ENCODE measurements at places on chromosomes 13 and 19.

- no peak for DNase-seq
Observed at GRCh38 chr13:41099986-41100385, 32.6 kb downstream of the KBTBD6 start.

DNA sequence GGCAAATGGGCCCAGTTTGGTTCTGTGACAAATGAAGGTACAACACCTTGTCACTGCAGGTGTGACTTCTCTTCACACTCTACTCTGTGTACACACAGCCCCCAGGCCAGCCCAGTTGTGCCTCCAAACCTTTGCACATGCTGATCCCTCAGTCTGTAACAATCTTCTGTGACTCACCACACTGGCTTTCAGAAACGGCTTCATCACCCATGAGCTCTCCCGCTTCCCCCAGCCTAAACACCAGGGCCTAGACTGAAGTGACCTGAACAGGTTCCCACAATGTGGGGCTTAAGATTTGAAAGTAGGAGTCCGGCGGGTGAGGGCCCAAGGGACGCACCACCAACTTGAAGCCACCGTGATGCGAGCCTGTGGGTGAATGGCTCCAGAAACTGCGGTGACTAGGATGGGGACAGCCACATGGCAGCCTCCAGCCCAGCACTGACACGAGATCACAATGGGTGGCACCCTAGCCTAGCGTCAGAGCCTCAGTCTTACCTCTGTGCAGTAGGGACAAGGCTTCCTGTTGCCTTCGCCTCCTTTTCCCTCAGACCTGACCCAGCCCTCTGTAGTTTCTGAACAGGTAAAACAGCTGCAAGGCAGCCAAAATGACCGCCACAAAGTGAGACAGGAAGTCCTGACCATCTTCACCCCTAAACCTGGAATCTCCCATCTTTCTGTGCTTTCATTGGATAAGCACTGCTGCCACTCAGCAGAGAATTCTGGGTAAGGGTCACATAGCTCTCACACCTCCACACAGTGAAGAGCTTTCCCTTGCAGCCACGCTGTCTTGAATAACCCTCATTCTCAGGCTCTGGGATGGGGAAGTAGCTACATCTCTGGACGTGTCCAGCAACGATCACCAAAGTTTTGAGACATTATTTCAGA is 34.2 kb upstream of the ZNF599 start:
- DNase-seq: no peak

GRCh38 chr13:28532388-28533124 is 37.6 kb upstream of the FLT1 start:
- DNase-seq: peak; percentile 30

GRCh38 chr13:76929851-76930374 is 18.4 kb upstream of the ACOD1 start:
- no peak for DNase-seq

GRCh38 chr19:43406297-43406696 is 8.4 kb upstream of the TEX101 start:
- DNase-seq: no peak

DNA sequence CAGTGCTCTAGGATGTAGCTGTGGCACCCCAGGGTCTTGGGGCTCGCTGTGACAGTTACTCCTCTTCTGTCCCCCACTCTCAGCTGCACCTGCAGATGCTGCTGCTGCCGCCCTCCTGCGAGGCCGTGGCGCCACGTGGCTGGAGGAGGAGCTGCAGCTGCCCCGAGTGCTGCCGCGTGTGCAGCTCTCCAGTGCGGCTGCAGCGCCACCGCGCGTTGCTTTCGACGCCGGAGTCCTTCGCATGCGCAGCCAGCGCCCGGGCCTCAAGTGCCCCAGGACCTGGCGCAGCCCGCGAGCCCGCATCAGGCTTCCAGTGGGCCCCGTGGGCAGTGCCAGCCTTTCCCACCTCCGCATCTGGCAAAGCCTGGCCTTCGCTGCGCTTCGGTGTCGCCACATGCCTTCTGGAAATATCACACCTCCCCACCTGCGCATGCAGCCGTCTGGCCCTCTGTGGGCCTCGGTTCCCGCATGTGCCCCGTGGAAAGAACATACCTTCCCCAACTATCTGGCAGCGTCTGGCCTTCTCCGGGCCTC is 692 bp upstream of the ZNF580 start:
- peak; percentile 87 for DNase-seq

DNA sequence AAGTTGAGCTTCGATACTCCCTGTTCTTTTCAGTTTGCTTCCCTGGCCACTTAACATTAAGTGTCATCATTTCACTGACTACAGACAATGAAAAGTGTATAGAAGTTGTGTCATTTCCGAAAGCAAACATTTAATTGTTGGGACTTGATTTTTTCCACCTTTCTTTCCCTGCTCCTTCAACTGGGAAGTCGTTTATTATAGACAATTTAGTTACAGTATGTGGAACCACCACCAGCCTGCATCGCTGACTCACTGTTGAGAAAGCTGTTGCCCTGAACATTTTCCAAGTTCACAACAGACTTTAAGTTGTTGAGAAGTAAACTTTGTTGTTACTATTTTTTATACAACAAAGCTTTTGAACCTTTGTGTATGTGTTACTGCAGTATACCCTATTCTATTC is 788.4 kb upstream of the PRR20A start:
- no peak for DNase-seq

DNA sequence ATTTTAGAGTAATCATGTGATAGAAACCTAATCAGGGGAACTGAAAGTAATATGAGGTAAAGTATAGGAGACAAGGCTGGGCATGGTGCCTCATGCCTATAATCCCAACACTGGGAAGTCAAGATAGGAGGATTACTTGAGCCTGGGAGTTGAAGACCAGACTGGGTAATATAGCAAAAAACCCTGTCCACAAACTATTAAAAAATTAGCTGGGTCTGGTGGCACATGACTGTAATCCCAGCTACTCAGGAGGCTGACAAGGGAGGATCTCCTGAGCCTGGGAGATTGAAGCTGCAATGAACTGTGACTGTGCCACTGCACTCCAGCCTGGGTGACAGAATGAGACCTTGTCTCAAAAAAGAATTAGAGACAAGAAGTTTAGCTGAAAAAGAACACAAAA is 469.9 kb downstream of the GPC5 start:
- DNase-seq: no peak

- DNase-seq: no peak
Observed at GRCh38 chr13:76446191-76446590, 440.0 kb downstream of the KCTD12 start.

GRCh38 chr13:44591316-44591715 is 15.2 kb upstream of the TSC22D1 start:
- no peak for DNase-seq

DNA sequence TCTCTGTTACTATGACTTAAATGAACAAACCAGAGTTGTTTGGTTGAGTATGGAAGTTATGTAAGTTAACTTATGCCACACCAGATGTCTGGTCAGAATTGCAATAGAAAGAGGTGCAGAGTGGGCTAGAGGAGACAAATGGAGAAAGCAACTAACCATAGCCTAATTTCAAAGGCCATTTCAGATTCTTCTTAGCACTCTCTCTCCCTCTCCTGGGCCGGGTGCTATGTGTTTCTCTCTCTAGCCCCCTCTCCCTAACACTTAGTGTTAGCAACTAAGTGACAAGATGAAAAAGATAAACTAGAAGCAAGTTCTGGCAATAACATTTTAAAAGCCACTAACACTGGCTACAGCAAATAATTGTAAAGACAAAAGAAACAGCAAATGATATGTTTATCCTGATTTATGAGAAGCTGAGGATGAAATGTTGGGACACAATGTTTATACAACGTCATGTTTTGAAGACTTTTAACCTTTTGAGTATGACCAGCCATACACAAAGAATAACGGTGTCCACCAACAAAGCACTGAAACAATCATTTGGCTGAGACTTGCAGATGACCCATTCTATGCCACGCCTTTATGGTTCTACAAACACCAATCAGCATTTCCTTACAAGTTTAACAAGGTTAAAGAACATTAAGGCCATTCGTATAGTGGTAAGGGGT is 18.6 kb downstream of the SERPINE3 start:
- no peak for DNase-seq

- DNase-seq: no peak
Observed at GRCh38 chr13:79786176-79786575, 305.2 kb downstream of the NDFIP2 start.

DNA sequence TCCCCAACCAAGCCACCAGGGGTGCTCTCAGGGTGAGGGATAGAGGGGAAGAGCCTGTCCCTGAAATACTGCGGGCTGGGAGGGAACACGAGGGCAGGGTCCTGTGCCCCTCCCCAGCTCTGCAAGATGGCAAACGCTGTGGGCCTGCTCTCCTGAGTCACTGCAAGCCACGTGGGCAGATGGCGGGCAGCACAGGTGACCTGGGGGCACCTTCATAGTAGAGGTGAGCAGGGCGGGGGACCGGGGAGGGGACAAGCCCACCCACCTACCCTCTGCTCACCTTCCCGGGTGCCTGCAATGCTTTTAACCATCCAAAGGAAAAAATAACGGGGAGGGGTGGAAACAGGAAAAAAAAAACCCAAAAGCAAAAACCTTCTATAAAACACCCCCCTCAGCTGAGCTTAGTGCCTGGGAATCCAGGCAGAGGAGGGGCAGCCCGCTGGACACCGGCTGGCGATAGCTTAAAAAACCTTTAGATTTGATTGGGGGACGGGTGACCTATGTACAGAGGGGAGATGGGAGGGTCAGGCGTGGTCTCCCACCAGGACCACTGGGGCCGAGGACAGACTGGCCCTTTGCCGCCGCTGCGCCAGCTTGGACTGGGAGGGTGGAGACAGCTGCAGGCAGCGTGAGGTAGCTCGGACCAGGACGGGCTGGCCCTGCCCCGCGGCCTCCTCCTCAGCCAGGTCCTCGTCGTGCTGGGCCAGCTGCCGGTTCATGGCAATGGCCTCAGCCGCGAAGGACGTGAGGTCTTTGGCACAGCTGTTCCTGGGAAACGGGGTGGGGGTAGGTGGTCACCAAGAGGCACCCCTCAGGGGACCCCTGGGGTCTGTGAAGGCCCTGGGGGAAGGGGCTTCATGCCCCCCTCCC is 11.7 kb downstream of the MKNK2 start:
- no peak for DNase-seq

DNA sequence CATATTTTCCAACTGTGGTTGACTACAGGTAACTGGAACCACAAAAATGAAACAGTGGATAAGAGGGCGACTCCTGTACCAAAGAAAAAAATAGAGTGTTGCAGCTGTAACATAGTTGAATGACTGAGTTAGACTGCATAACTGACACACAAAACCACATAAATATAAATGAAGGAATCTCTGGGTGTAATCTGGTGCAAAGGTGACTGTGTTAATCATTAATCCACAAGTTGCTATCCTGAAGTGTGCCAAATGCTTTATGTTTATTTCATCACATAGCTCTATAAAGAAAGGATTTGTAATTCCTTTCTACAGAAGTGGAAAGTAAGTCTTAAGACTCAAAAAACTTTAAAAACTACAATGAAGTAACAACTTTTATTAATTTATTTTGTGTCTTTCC is 6.0 kb upstream of the GJB2 start:
- no peak for DNase-seq

- no peak for DNase-seq
Observed at GRCh38 chr13:19657872-19658591, 24.6 kb downstream of the MPHOSPH8 start.

DNA sequence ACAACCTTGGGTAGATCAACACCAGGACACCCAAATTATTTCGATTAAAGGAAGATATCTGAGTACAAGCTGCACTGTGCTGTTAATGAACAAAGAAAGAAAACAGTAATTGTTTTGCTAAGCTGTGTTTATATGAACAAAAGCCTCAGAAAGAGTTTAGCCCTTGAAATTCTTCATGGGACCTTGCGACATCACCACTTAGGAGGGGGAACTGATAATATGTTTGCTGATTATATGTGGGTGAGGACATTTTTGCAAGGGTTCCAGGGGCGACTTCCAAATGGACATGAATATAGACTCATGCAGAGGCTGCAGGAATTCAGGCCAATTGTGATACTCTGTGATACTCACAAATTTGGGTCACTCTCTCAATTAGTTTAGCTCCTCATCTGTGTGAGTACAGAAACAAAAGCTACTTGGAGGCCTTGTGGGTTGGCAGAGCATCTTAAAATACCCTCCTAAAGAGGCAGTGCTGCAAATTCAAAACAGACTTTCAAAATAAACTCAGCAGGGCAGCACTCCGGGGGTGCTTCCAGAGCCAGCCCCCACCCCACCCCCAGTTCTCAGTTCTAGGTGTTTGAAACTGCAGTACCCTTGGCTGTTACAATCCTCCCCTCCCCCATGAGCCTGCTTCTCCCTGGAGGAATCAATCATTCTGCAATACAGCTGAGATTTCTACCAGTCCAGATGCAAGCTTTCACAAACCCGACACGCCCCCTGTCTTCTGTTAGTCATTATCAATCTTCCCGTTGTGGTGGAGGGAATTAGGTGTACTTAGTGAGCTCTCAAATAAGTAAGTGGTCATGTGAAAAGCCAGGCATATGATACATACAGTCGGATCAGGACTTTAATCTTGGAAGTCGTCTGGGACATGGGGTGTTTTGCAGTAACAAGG is 97.0 kb upstream of the MBNL2 start:
- peak; percentile 48 for DNase-seq

- no peak for DNase-seq
Observed at GRCh38 chr13:67139551-67139950, 90.6 kb downstream of the PCDH9 start.

DNA sequence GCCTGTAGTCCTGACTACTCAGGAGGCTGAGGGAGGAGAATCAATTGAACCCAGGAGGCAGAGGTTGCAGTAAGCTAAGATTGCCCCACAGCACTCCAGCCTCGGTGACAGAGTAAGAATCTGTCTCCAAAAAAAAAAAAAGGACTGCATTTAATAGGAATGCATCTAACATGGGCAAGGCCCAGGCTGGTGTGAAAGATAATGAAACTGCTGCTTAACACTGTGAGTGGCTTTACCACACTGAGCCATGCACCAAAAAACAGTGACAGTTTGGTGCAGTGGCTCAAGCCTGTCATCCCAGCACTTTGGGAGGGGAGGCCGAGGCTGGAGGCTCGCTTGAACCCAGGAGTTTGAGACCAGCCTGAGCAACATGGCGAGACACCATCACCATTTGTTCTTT is 8.6 kb downstream of the GTF2F1 start:
- no peak for DNase-seq

DNA sequence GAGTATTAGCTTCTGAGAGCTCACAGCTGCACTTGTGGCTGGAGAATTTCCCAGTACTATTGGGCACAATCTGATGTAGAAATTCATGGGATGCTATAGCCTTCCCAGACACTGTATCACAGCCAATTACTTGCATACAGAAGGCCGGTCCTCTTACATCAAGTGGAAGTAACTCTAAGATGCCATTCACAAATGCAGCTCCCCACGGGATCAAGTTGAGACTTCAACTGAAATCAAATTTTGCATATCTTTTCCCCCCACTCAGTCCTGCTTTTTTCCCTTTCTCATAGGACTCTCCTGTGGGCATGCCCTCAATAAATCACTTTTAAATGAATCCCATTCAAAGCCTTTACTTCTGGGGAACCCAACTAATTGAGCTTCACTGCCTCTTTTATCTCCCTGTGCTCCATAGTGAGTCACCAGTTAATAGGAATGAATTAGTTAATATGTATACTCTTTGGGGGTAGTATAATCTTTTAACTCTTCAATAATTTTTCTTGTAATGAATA is 1970.8 kb downstream of the OLFM4 start:
- no peak for DNase-seq

DNA sequence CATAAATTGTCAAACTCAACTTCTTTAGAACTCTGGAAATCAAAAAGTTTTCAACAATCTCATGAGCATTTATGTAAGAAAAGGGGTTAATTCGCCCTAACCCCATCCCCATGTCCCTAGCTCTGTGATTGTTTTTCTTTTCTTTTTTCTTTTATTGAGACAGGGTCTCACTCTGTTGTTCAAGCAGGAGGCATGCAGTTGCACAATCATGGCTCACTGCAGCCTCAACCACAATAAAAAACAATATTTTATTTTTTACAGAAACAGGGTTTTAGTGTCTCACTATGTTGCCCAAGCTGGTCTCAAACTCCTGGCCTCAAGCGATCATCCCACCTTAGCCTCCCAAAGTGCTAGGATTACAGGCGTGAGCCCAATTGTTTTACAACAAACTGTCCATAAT is 16.7 kb downstream of the VWA8 start:
- no peak for DNase-seq

All from activated CD4-positive, alpha-beta T cell treated with anti-CD3 and anti-CD28 coated beads for 48 hours (primary cell).